ENCODE measurements at places on chromosomes 11 and 22.

GRCh38 chr11:118901494-118902335 is 18.0 kb downstream of the CXCR5 start:
- DNase-seq = no peak

- no peak for DNase-seq
Measured at GRCh38 chr11:71294846-71295600, 42.6 kb upstream of the SHANK2 start.

GRCh38 chr11:121931748-121932352 is 184.2 kb downstream of the BLID start:
- DNase-seq = no peak

DNA sequence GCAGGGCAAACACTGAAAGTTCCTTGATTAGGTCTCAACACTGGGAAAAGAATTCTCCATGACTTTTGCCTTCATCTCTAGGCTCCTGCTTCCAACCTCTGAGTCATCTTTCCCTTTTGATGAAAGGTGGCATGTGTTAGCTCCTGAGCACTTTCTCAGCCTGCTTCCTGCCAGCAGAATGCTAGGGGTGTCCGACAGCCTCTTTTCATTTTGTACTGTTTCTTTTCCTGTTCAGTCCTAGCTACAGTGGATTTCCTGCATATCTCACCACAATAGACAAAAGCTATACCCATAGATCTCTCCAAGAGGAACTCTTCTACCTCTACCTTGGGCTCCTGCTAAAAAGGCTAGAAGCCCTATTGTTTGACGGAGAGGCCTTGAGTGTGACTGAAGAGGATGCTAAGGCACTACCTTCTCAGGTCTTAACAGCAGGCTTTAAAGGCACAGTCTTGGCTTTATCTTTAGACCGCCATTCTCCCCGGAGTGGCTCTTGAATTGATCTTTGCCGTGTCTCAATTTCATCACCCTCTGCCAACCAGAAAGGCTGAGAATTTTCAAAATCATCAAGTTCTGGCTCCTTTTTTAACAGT is 145.5 kb downstream of the RBFOX2 start:
- no peak for DNase-seq

DNA sequence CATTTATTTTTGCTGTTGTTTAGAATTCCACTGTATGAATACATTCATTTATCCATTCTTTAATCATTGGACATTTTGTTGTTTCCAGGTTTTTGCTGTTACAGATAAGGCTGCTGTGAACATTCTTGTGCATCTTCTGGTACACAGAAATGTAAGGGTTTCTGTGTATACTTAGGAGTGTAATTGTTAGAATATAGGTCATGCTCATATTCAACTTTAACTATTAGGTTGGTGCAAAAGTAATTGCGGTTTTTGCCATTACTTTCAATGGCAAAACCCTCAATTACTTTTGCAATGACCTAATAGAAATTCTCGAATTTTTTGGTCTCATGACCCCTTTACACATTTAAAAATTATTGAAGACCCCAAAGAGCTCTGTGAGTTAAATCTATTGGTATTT is 17.3 kb downstream of the ACER3 start:
- no peak for DNase-seq

DNA sequence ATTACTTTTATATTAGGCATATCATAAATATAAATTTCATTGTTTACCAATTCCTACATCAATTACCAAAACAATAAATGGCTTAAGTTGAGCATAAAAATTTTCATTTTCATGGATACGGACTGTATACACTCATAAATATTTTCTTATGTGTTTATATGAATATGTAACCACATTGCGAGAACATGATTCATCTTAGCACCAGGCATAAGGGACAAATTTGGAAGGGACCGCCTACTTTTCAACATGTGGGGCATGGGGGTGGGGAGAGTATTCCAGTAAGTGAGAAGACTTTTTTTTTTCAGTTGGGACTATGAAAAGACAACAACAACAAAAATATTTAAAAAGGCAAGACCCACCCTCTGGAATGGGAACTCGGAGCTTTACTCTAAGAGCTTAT is 296.1 kb downstream of the RAB38 start:
- no peak for DNase-seq

DNA sequence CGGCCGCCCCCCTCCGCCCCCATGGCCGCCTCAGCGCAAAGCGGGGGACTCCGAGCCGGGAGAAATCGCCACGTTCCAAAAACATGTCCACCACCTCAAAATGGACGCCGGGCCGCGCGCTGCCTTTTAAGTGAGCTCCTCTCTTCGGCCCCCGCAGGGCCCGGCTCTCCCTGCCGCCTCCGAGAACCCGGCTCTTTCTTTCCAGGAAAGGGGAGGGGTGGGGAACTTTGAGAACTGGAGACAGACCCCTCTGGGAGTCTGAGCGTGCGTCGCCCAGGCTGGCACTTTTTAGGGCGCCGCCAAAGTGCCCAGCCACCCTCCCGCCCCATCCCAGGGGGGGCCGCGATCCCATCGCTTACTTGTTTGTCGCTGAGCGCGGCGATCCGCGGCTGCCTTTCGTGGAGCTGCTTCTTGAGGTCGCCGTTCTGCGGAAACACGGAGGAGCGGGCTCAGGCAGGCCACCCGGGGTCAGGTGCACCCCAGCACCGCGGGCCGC is 1.6 kb downstream of the PHF21B start:
- no peak for DNase-seq

- no peak for DNase-seq
Measured at GRCh38 chr11:66016793-66017177, 5.0 kb downstream of the CST6 start.

DNA sequence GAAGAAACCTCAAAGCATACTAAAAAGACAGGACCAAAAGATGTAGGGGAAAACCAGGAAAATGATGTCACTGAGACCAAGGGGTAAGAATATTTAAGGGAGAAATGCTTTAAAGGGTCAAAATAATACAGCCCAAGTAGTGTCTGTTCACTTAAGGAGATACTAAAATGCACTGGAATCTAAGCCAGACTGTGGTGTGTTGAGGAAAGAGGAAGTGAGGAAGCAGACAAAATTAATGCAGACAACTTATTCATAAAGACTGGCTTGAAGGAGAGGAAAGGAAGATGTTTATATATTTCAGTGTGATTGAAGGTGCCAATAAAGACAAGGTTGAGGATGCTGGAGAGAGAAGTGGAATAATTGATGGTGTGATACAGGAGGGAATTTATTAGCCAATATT is 15.7 kb downstream of the ZNF215 start:
- DNase-seq = no peak

GRCh38 chr11:106105986-106106385 is 28.5 kb downstream of the AASDHPPT start:
- no peak for DNase-seq

GRCh38 chr11:13008061-13008435 is 1.1 kb upstream of the RASSF10 start:
- no peak for DNase-seq
